ENCODE measurements at places on chromosomes 1 and 21.

DNA sequence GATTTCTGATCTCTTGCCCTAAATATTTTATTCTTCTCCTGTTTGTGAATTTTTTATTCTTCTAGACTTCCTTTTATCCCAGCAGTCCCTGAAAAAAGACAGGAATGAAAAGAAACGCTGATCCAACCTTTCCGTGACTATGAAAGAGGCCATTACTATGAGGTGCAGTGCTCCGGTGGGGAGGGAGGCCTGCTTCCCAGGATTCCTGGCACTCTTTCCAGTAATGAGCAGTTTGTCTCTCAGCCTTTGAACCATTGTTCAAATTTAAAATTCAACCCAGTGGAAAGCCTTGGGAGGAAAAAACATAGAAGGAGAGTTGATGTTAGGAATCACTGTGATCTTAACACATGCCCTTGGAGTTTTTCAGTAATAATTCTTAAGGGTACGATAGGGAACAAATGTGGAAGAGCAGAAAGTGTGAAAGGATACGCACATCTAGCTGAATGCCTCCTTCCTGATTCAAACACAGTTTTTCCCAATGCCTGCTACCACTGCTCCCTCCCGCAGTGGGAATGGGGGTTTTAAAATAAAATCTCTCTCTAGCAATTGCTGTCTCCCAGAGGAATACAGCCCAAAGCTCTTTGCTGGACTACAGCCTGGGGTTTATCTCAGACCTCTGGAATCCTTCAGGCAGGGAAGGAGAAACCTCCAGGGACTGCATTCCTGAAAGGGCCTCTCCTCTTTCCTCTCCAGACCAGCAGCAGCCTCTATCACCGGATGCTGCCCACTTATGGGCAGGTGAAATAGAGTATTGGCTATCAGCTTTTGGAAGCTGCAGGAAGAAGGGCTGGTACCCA is 6.1 kb downstream of the IER5 start:
- no peak for DNase-seq

DNA sequence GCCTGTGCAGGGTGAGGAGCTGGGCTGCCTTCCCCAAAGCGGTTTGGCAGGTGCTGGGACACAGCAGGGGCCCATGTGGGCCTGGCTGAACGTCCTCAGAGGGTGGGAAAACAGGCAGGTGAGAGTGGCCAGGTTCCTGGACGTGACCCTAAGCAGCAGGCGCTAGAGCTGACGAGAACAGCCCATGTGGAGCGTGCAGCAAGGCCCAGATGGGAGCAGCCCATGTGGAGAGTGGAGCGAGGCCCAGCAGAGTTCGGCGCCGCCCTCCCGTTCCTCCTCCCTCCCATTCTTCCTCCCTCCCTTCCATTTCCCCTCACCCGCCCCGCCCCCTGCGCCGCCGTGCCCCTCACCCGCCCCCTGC is 314.4 kb upstream of the VAMP3 start:
- DNase-seq = no peak

DNA sequence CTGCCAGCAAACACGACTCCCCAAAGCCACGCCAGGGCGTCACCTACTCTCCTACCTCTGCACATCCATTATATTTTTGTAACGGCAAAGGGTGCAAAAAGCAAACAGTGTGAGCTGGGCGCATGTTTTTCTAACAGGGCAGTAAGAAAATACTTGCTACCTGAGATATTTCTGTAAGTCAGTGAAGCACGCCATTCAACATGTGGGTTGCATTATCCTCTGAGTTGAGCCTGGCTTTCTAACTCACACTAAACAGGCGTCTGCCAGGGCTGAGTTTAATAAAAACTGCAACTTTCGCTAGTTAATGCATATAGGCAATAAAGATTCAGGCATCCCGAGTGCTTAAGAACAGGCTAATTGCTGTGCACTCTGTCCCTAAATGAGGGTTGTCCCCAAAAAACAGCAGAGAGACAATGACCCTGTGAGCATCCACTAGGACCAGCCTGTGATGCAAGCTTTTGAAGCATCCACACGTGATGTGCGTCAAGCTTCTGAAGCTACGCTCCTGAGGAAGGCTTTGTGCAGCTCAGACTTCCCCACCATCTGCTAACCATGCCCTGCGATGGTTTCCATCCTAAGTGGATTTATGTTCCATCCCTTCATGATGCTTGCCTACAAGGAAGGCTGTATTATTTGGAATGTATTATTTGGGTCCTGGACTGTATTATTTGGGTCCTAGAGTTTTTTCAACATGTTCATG is 70.0 kb upstream of the SIM2 start:
- DNase-seq = no peak

- DNase-seq = no peak
Observed at GRCh38 chr1:32405672-32406467, 11.6 kb upstream of the BSDC1 start.

GRCh38 chr1:10799726-10800125 is 3.3 kb upstream of the CASZ1 start:
- no peak for DNase-seq

- peak; percentile 51 for DNase-seq
Observed at GRCh38 chr1:15272009-15272781, 25.2 kb downstream of the FHAD1 start.

DNA sequence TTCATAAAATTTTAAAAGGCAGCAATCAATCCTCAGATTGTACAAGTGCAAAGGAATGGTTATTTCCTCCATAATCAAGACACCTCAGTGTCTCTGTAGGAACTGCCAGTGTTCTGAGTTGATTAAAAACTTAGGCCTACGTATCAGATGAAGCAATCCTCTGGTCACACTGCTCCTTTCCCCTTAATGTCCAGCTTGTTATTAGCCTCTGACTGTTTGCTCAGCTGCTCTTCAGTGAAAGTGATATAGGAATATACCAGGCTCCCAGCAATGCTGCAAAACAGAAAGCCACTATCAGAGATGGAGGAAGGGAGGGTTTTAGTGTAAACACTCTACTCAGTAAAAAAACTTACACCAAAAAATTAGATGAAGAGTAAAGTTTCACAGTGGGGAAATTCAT is 49.8 kb downstream of the SLC35D1 start:
- DNase-seq = no peak

GRCh38 chr1:154998818-154999570 is 3.6 kb upstream of the ZBTB7B start:
- peak; percentile 87 for DNase-seq

GRCh38 chr21:33324291-33325221 is at the start of gene IFNAR1:
Gene IFNAR1 (plus strand): TSS chr21:33324970. CDS start chr21:33325056, 86 bp downstream.
- DNase-seq = peak; percentile 100
